ENCODE measurements at places on chromosomes 3 and 15.

DNA sequence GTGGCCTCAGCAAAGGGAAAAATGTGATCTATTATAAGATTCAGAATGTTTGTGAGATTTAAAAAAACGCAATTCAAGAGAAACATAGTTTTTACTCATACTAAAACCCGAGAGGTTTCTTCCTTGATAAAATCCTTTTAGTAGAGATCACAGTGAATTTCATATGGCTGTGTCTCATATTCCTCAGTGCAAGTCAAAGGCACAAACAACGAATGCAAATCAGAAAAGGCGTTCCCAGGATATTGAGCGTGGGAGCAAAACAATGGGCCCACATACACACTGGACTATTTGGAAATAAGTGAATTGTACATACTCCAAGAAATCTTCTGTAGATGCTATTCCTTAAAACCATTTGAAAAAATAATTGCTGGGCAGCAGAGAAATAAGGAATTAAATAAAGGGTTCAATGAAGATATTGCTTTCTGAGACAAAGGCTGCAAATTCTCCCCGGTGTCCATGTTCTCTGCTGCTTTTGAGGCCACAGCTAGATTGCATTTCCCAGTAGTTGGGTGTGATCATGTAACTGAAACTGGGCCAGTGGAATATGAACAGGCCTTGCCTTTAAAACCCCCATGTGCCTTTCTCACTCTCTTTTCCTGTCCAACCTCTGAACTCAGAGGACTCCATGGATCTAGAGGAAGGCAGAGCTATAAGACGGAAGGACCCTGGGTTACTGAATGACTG is 144.6 kb upstream of the TBL1XR1 start:
- DNase-seq, result no peak

- DNase-seq, result no peak
These were observed 142.9 kb downstream of the ATG7 start for GRCh38 chr3:11415099-11415498.

GRCh38 chr3:9955067-9955502 is 2.9 kb upstream of the PRRT3 start:
- no peak for DNase-seq

- no peak for DNase-seq
These were observed 540.3 kb upstream of the CCDC54 start for GRCh38 chr3:106836906-106837305.

GRCh38 chr15:66780172-66780972 is 78.3 kb downstream of the SMAD6 start:
- DNase-seq, result no peak

GRCh38 chr3:47578691-47579632 is at the start of gene CSPG5:
CSPG5 (minus strand) TSS chr3:47578865; CDS start chr3:47578693, 172 bp downstream.
- peak; percentile 38 for DNase-seq

- no peak for DNase-seq
These were observed 189.7 kb upstream of the STT3B start for GRCh38 chr3:31343075-31343474.

- peak; percentile 29 for DNase-seq
These were observed 34.0 kb downstream of the MINDY2 start for GRCh38 chr15:58805095-58805494.

DNA sequence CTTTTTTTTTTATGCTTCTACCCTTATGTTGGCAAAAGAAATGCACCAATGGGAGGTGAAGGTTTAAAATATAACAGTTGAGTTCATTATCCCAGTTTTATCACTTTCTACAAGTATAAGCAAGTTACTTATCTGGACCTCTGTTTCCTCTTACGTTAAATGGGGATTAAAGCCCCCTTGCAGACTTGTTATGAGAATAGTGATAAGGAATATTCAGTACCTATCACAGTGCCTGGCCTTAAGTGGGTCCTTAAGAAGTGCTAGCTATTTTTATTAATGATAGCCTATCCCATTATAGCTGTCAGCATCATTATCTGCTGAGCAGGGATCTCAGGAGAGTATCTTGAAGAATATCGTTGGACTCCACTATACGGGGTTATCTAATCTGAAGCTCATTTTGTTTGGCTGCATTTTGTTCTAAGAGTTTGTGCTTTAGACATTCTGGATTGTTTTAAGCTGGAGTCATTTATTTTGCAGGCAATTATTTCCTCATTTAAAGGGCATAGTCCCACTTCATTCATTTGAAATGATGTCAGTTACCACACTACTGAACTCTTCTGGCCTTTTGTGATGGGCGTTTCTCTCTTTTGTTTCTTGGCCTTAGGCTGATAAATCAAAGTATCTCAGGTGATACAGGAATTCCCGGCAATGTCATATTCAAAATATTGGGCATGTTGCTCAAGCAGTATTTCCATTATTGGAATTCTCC is 28.8 kb downstream of the RAB8B start:
- peak; percentile 58 for DNase-seq

GRCh38 chr15:48710952-48711495 is 65.5 kb upstream of the FBN1 start:
- DNase-seq, result no peak

GRCh38 chr3:102085431-102086176 is 236.3 kb downstream of the NFKBIZ start:
- DNase-seq, result no peak

GRCh38 chr15:74368121-74368520 is 675 bp upstream of the CYP11A1 start:
- no peak for DNase-seq

- no peak for DNase-seq
These were observed 70.5 kb upstream of the ITGA11 start for GRCh38 chr15:68502398-68502901.

- DNase-seq, result no peak
These were observed 66.4 kb downstream of the RFTN1 start for GRCh38 chr3:16447135-16447534.

Measured in erythroblast (primary cell).